ENCODE measurements at places on chromosomes 11 and 22.

- DNase-seq, result no peak
These were observed 123.6 kb downstream of the ARHGAP42 start for GRCh38 chr11:100810666-100811065.

- peak; percentile 60 for DNase-seq
These were observed 14.8 kb upstream of the RPS3 start for GRCh38 chr11:75384438-75385080.

DNA sequence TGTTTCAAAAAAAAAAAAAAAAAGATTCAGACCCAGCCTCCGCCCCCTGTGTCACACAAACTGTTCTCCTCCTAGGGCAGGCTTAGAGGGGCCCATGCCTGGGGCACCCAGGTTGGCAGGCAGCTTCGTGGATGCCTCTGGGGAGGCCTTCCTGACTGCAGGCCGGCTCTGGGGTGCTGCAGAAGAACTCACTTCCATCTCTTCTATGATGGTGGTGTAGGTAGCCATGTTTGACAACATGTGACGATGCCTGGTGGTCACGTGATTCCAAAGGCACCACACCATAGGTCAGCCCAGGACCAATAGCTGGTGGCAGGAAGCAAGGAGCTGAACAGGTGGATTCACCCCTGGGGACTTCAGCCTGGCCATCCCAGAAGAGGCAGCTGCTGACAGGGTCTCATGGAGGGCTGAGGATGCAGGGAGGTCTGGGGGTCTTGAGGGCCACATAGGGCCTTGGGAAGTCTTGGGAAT, 24.1 kb upstream of the CELSR1 start:
- no peak for DNase-seq

- DNase-seq, result no peak
These were observed 59.2 kb upstream of the B3GAT1 start for GRCh38 chr11:134471087-134471715.

DNA sequence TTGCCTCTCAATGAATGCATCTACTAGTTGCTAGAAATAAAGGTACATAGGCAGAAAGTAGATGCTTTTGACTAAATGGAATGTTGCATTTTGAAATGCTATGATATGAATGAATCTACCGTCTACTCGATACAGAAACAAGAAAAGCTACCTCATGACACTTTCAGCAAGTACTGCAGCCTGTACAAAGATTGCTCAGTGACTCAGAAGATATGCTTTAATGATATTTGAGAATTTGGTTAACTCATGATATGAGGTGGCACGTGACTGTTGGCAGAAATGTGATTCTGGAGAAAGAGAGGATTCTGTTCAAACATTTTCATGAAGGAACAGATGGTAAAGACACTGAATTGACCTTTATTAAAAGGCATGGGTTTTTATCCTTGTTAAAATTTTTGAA, 76.0 kb downstream of the HSD17B12 start:
- DNase-seq, result no peak

GRCh38 chr11:131064373-131064991, 148.2 kb upstream of the SNX19 start:
- no peak for DNase-seq

DNA sequence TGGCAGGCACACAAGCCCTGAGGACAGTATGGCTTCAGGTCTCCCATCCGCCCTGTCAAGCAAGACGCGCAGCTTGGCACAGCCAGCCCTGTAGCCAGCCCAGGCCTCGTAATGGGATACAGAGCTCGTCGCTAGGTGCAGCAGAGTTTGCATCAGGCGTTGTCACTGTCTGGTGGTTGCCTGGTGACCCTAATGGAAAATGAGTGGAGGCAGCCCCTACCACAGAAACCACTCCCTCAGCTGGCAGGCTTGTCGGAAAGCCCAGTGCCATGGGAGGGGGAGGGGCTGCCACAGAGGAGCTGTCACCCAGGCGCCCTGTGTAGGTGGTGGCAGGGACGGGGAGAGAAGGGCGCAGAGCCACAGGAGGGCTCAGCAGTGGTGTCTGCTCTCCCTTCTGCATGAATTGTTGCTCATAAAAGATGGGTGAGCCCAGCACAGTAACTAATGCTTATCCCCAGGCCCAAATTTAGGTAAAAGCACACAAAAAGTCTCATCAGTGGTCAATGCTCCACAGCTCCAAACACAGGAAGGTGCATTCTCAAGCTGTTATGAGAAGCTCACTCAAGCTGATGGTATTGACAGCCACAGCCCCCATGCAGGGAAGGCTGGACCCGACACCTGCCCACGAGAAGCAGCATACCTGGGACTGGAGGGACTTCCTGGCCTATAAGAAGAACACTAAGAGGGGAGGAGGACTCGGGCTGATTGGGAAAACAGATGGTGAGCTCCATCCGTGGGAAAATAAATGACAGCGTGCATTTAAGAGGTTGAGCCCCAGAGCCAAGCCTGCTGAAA, 164.6 kb downstream of the ETS1 start:
- peak; percentile 87 for DNase-seq

DNA sequence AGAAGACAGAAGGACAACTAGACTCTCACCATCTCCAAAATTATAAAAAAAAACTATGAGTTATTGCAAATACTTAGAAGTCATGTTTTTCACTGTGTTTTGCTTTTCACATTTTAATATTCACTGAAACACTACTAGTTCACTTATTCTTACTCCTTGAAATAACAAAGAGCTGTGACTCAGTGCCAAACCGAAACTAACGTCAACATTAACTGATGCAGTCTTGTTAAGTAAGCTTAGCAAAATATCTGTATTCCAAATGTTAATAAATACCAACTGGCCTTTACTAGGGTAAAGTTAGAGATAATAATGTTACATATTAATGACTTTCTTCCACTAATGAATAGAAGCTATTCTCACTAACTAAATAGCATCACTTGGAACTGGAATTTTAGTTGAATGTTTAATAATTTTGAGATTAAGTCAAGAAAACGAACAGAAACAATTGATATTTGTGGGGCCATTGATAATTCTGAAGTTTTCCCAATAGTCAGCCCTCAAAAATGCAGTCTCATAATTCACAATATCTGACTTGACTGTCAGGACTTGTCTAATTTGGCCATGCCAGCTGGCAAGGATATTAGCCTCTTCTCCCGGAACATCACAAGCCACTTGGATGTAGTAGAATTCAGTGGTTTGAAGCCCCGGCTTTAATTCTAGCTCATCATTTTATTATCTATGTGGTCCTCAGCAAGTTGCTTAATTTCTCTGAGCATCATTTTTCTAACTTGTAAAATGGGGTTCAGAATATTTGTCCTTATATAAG, 230.1 kb upstream of the DDI1 start:
- no peak for DNase-seq

DNA sequence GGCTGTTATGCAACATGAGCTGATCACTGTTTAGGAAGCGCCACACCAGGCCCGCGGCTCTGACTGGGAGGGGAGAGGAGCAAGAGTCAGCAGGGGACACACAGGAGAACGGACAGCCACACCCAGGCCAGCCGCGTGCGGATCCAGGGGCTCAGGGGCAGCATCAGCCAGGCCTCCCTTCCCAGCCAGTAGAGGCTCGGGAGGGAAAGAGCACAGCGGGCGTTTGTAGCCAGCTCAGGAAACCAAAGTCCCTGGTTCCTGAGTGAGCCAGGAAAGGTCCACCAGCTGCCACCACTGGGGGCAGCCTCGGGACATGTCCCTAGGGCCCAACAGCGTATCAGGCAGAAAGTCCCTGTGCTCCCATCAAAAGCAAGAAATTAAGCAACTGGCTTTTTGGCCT, 71.8 kb upstream of the PITPNB start:
- DNase-seq, result no peak

GRCh38 chr11:4626207-4627099, 10.8 kb upstream of the OR51D1 start:
- peak; percentile 28 for DNase-seq

DNA sequence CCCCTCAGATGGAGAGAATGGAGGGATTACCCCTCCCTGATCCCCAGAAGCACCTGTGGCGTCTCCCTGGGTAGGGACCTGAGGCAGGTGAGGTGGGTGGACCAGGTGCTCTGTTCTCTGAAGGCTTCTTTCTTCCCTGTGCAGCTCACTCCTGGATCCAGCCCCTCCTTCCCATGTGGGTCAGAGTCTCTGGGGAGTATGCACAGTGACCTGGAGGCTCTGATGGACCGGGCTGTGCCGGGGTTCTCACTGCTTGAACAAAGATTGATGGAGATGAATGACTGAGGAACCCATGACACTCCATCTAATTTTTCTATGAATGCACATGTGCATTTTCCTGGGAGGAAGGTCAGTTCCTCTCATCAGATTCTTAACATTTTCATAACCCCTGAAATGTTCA, 78.6 kb upstream of the SHANK2 start:
- DNase-seq, result no peak

GRCh38 chr11:83835423-83835822, 549.3 kb upstream of the CCDC90B start:
- DNase-seq, result no peak

DNA sequence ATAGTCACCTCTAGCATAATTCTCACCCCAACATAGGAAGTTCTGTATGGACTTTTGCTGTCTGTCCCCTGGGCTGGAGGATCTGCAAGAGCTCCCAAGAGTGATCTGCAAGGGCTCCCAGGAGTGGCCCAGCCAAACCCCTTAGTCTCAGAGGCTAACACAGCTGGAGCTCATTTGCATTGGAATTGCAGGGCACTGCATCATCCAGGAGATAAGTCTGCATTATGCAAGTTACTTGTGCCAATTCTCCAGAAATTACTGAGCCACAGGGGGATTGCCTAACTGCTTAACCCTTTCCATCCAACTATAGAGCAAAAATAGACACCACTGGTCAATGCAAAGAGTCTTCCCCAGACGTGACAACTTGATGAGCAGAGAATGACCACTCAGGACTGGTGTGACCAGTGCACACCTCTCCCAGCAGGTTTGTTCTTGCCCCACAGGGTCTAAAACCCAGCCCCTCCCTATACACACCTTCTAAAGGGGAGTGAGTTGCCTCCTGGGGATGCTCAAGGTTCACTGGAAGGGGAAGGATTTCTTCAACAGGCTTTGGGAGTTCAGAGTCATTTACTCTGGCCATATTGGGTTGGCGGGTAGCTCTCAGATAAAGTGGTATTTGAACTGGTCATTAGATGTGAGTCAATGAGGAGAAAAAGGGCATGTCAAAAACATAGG, 38.4 kb downstream of the POU2AF3 start:
- DNase-seq, result no peak

- DNase-seq, result no peak
These were observed 29.7 kb upstream of the KCNA4 start for GRCh38 chr11:30046578-30046945.

DNA sequence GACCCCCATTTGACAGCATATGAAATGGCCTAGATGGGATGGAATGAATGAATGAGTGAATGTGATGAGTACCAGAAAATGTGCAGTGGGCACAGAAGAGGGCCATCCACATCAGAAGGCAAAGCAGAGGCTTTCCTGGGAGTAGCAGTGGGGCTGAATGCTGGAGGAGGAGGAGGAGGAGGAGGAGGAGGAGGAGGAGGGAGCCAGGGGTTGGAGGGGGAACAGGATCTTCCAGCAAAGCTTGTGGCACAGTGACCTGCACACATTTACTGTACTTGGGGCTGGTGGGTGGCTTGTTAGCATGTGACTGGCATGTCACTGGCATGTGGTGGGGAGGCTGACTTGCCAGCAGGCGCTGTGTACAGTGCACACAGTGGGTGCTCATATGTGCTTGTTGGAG, 9.5 kb downstream of the SEPTIN3 start:
- no peak for DNase-seq

GRCh38 chr11:9525116-9525515, 48.4 kb upstream of the WEE1 start:
- DNase-seq, result no peak

GRCh38 chr11:70569618-70569890, 171.2 kb downstream of the CTTN start:
- no peak for DNase-seq

DNA sequence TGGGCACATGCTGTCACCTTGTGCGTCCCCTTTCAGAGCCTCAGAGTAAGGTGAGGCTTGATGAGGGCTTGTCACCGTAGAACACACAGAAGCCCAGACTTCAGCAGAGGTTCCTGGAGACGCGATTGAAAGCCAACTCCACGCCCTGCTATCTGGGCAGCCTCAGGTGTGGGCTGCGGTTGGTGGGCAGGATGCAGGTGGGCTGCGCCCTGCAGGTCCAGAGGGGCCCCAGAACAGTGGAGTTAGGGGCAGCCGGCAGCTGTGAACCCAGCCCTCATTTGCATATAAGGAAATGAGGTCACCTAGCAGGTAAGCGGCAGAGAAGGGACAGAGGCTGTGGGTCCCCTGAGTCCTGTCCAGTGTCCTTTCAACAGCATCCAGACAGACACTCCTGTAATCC, 15.4 kb downstream of the PHLDA2 start:
- DNase-seq, result no peak

DNA sequence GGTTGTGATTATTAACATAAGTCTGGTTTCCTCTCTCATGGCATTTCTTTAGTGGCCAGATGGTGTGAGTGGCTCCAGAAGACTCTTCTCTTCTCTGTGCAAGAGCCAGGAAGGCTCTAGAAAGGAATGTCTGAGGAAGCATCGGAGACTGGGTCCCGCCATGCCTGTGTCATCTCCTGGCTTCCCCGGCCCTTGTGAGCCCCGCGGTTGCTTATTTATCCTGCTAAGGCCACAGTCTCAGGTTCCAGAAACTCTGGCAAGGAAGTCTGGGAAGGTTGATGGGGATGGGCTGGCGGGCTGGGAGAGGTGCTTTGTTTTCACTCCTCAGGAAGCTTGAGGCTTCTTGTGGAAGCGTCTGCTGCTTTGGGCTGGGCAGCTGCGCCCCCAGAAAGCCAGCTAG, 18.9 kb downstream of the BCR start:
- no peak for DNase-seq

DNA sequence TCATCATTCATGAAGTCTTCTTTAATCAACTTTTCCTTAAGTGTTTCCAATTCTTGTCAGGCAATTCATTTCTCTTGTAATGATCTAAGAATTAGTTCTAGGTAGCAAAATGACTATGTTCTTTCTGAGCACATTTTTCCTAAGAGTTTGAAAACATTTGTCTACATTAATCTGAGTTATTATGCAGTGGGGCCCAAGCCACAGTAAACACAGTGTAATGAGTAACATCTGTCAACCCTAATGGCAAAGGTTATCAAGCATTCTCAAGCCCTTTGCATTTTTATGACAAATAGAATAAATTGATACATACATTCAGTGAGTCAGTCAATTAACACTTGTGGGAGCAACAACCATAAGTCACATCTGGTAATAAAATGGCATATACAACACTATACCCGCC, 106.7 kb upstream of the ZC3H12C start:
- no peak for DNase-seq

GRCh38 chr11:43376594-43376993, 17.9 kb downstream of the TTC17 start:
- DNase-seq, result no peak

- no peak for DNase-seq
These were observed 58.5 kb downstream of the NCAM1 start for GRCh38 chr11:113019711-113020110.

GRCh38 chr11:12889243-12889642, 119.9 kb upstream of the RASSF10 start:
- no peak for DNase-seq

GRCh38 chr22:46769191-46769675, 6.8 kb downstream of the TBC1D22A start:
- DNase-seq, result no peak

DNA sequence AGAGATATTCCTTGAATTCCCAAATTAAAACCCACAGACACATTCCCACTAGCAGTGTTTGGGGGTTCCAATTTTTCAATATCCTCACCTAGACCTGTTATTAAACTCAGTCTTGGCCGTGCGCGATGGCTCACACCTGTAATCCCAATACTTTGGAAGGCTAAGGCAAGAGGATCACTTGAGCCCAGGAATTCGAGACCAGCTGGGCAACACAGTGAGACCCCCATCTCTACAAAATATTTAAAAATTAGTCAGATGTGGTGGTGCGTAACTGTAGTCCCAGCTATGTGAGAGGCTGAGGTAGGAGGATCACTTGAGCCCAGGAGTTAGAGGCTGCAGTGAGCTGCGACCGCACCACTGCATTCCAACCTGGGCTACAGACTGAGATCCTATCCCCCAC, 53.3 kb downstream of the RRAS2 start:
- no peak for DNase-seq

All from activated CD4-positive, alpha-beta T cell treated with anti-CD3 and anti-CD28 coated beads for 24 hours (primary cell).